ENCODE measurements at places on chromosomes 5 and 9. TPM values are rescaled to one million over a fixed set of nuclear protein-coding genes. Genes with fewer than 3 reads are reported as not detected.

- DNase-seq = peak; percentile 9
These were observed 1048.6 kb upstream of the SEMA6A start for GRCh38 chr5:117623042-117623805.

- no peak for DNase-seq
These were observed 487 bp downstream of the SPATA24 start for GRCh38 chr5:139403418-139403786.

GRCh38 chr9:123928533-123929176 is 1.3 kb downstream of the DENND1A start:
- DNase-seq = no peak

DNA sequence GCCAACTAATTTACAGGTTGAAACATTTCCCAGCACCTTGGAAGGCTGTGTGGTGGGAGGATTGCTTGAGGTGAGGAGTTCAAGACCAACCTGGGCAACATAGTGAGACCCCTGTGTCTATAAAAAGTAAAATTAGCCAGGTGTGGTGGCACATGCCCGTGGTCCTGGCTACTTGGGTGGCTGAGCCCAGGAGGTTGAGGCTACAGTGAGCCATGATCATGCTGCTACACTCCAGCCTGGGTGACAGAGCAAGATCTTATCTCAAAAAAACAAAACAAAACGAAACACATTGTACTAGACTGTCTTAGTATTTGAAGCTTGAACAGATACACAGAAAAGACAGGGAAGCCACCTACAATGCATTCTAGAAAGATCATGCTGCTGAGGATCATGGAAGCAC is 2.8 kb upstream of the HSDL2 start:
- no peak for DNase-seq

DNA sequence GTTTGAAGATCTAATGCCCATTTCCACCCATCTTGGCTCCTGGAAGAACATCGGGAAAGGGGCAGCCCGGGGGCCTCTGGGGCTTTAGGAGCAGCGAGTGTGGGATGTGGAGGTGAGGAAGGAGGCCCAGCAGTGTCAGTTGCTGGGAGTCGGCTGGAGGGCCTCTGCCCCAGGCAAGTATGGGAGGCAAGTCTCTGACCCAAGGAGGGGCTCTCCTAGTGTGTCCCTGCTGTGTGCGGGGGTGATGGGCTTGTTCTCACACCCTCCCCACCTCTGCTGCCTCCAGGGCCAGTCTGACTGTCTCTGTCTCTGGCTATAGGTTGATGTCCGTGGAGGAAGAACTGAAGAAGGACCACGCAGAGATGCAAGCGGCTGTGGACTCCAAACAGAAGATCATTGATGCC is 129.7 kb downstream of the DAB2IP start:
- DNase-seq = no peak

DNA sequence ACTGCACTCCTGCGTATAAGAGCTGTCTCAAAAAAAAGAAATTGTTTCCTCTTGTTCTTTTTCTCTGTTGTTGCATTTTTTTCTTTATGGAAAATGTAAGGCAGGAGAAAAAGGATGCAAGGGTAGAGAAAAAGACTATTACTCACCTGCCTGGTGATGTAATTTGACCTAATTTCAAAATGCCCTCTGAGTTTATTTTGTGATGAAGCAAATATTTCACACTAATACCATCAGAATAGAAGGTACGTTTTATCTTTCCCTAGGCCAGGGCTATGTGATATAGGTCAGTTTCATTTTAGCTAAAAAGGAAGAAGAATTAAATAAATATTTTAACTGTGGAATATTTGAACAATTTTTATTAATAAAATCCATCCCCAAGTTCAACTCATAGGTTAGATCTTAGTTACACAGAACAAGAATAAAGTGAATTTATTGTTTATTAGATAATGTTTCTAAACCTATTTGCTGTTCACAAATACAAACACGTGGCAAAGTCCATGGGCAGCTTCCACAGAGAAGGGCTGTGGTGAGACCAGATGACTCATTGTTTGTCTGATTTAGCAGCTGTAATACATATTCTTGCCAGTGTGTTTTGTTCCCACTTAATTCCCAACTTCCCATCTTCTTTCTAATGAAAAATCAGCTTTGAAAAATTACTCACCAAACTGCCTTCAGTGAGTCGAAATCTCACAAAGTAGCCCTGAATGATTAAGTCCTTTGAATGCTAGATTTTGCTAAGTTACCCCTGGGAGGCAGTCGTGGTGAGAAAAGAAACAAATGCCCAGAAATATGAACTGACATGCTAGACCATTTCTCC is 52.8 kb upstream of the CCDC112 start:
- no peak for DNase-seq

GRCh38 chr5:66933066-66933465 is 263.5 kb downstream of the CD180 start:
- DNase-seq = no peak

DNA sequence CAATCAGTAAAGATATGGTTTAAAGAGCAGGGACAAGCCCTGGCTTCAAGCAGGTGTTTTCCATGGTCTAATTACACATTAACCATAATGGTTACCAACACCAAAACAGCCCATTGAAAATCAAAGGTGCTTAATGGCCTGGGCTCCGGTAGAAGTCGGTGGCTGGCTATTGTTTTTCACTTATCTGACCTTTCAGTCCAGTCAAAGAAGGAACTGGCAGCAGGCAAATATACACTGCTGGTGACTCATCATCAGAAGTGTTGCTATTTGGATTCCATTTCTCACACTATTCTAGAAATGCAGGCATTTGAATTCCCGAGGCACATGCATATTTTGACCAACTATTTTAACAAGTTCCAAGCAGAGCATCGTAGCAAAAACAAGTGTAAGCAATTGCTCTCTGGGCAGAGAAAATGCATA is 26.3 kb upstream of the GABRP start:
- DNase-seq = no peak

- peak; percentile 17 for DNase-seq
These were observed at the start of gene CDH12 for GRCh38 chr5:22852807-22853660. TSS of gene CDH12 (minus strand) at chr5:22853344.

- DNase-seq = no peak
These were observed 77.6 kb upstream of the FREM1 start for GRCh38 chr9:14987858-14988257.

DNA sequence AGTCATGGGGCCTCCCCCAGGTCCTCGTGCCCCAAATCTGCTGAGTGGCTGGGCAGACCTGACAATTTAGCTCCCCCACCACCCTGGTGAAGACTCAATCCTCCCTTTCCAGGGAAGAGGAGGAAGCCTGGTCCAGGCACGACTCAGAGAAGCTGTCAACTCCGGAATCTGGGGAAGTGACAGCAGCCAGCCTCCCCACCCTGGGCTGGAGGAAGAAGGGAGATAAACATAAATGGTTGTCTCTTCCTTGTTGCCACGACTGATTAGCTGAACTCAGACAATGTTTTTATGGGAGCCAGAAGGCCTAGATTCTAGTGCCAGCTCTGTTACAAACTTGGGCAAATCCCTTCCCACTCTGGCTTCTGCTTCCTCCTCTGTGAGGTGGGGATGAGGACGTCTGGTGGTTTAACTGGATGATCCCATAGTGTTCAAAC is 15.4 kb downstream of the CCDC69 start:
- DNase-seq = no peak

DNA sequence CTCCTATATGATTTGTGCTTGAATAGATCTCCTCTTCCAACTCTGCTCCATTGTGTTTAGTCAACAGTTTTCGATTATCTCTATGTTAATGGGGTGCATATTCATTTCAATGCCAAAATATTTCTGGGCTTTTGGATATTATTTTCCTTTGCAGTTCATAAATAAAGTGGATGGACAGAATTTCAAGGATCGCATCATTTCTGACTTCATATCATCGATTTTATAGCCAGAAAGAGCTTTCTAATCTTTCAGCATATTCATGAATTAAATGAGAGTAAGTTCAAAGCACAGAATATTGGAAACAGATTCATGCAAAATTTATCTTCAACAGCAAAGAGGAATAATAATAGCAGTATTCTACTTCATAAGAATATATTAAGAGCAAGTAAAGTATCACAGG is 60.0 kb upstream of the MINAR2 start:
- DNase-seq = no peak

GRCh38 chr9:121232251-121232650 is 30.6 kb upstream of the RAB14 start:
- no peak for DNase-seq

DNA sequence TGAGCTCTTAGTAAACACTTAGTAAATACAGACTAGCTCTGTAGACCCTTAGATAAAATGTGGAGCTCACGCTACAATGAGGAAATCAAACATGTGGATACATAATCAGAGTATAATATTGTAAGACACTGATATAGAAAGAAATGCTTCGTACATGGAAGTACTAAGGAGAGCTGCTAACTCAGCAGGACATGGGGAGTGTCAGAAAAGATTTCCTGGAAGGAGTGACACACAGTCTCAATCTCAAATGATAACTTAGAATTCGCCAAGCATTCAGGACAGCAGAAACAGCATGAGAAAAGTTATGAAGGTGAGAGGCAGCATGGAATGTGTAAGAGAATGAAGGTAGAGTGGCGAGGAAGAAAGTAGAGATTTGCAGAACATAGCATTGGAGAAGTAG is 80.8 kb downstream of the ZNF622 start:
- DNase-seq = no peak

DNA sequence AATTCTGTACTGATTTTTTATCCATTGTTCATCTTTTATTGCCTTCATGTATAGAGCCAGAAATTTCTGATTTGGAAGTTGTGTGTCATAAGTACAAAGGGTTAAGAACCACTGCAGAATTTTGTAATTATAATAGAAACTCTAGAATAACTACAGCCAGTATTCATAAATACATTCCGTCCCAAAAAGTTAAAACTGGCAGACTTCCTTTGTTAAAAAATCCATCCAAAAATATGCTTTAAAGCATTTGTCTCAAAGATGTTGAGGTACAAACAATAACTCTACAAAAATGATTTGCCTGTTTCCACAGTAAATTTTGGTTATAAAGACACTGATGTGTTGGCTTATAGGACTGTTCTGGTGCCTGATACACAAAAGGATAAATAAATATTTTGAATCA is 436.6 kb downstream of the DTWD2 start:
- no peak for DNase-seq

DNA sequence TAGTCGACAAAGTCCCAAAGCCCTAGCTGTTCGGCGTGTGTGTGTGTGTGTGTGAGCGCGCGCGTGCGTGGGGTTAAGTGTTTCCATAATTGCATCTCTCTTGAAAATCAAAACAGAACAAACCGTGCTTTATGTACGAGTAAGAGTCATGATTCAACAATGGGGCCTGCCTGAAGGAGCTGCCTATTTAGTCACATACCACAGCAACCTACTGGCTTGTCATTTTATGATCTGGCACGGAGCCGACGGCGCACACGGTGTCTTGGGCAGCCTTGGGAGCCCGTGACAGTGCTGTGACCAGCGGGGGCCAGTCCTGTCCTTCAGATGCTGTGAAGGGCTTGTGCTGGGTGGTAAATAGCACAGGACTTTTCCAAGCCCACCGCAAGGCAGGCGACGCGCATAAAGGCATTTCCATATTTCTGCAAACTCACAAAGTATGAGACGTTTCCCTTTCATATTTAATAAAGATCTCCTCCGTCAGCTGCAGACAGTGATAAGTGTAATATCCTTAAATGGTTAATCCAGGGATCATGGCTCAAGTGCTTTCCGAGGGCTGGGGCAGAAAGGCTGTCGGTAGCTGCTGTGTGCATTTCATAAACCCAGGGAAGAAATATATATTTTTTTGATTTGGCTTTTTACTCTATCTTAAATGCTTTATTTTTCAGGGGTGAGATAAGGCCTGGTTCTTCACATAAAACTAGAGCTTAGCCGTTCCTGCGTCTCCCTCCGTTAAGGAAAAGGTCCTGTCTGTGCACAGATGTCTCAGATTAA is 270.2 kb upstream of the IRX1 start:
- no peak for DNase-seq

The UBTD2 gene
- polyA plus RNA-seq = 94.5 TPM

The PCDHA9 gene
- polyA plus RNA-seq = 0.11 TPM

The DMRTA1 gene
- polyA plus RNA-seq = 1.8 TPM

The ZDHHC11 gene
- 20.9 TPM for polyA plus RNA-seq

The ZNF484 gene
- polyA plus RNA-seq = 13.2 TPM

The RORB gene
- polyA plus RNA-seq = 0.21 TPM

The CKMT2 gene
- polyA plus RNA-seq = 5.6 TPM

The LURAP1L gene
- 55.3 TPM for polyA plus RNA-seq

The PCDHAC2 gene
- 4.5 TPM for polyA plus RNA-seq

The SSNA1 gene
- polyA plus RNA-seq = 38.7 TPM

The CHSY3 gene
- polyA plus RNA-seq = 6.2 TPM

Data from left lung (tissue), 14 donors.